Natural killer cell (primary cell): ENCODE measurements at places on chromosomes 7 and 10. TPM values are rescaled to one million over a fixed set of nuclear protein-coding genes. Genes with fewer than 3 reads are reported as not detected.

The CDHR3 gene
- total RNA-seq: 10.2 TPM

- no peak for DNase-seq
Observed at GRCh38 chr10:4033341-4033896, 248.4 kb upstream of the KLF6 start.

DNA sequence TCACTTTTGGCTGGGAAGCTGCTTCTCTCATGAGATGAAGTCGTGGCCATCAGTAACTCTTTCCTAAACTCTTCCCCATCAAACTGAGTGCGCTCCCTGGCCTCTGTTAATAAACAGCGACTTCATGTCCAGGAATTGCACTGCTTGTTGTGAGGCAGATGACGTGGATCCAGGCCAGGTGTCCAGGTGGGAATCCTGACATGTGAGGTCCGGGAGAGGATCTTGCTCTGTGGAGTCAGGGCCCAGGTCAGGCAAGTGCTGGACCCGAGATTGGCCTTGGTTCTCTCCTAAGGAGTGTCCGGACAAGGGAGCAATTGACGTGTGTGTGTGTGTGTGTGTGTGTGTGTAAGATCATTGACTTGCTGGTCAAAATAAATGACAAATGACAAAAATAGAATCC, 362.7 kb downstream of the GLRX3 start:
- DNase-seq: no peak

DNA sequence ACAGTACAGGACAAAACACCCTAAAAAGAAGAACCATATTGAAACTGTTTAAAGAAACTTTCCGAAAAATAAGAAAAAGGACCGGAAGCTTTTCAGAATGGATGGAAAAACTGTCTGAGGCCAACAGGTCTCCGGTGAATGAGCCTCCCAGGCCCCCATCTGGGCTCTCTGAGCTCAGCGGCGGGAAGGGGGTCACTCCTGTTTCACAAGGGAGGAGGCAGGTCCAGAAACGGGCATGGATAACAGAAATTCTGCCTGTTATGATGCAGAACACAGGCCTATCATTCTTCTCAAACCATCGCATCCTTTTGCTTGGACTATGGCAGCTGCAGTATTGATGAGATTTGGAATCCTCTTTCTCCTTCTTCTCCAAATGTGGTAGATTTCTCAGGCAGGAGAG, 58.9 kb upstream of the SHH start:
- DNase-seq: no peak

DNA sequence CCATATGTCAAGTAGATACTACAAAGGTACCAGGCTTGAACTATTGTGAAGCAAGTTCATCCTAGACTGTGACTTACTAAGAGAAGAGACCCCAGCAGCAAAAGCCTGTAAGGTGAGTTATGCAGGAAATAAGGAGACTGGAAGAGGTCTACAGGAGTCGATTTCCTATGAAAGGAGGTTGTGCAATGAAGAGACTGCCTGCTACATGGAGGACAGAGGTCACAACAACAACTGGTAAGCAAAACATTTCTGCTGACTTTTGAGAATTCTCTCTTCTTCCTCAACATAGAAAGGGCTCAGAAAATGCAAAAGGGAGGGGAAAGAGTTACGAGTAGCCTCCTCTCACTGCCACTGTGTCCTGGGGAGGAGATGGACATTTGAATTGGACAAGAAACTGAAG, 42.4 kb downstream of the PDK4 start:
- no peak for DNase-seq

The HTRA1 gene
- total RNA-seq: not detected

The PTTG1IP2 gene
- total RNA-seq: not detected

DNA sequence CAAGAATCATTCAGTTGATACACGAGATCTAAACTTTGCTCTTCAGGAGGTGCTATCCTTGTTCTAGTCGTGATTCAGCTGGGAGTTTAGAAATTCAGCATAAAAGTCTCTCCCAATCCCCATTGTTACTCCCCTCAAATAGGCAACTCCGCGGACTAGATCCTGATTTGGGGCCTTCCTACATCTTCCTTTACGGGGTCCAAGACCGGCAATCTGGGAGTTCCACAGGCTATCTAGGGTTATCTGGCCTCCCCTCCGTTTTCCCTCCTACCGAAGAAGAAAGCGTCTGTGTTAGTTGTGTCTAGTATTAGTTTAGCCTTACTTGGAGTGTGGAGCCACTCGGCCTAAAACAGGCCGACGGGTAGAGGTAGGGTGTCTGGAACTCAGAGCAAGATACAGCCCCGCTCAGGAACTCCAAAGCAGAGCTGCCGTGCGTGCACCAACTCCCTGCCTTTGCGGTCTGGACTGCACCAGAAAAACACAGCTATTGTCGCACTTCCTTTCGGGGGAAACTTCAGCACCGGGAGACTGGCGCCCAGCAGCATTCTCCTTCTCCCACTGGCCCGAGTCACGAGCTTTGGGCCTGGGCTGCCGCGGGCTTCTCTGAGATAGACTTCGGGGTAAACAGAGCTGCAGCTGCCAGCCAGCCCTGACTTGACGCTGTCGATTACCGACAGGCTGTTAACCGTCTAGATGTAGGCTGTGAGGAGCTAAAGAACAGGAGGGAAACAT, 1.5 kb upstream of the DLX5 start:
- peak; percentile 46 for DNase-seq
